ENCODE measurements at places on chromosomes 2 and 18. TPM values are rescaled to one million over a fixed set of nuclear protein-coding genes. Genes with fewer than 3 reads are reported as not detected.

DNA sequence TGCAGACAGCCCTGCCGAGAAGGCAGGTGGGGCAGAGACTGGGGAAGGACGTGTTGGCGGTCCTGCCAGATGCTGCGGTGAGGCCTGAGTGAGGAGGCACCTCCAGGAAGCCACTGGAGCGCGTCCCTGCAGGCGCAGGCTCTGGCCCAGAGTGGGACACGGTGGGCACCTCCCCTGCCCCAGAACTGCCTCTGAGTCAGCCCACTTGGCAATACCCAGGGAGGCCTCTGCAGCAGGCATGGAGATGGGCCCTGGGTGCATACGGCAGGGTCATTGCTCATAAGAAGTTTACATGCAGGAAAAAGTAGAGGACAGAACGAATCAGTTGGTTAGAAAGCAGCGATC is 195.9 kb downstream of the TFCP2L1 start:
- DNase-seq: no peak
- H3K27ac ChIP-seq: no peak overlapping the region
- H3K4me3 ChIP-seq: no peak overlapping the region
- peaks cover 4% of the 10 kb centered on the region for H3K27me3 ChIP-seq
- H3K4me1 ChIP-seq: peaks cover 7% of the 10 kb centered on the region

- H3K4me1 ChIP-seq: peaks cover 26% of the 10 kb centered on the region
- peaks cover 3% of the 10 kb centered on the region for H3K27me3 ChIP-seq
- no peak overlapping the region for H3K27ac ChIP-seq
- no peak overlapping the region for H3K4me3 ChIP-seq
- no peak for DNase-seq
These were observed 317.6 kb upstream of the NCKAP5 start for GRCh38 chr2:133885847-133886246.

DNA sequence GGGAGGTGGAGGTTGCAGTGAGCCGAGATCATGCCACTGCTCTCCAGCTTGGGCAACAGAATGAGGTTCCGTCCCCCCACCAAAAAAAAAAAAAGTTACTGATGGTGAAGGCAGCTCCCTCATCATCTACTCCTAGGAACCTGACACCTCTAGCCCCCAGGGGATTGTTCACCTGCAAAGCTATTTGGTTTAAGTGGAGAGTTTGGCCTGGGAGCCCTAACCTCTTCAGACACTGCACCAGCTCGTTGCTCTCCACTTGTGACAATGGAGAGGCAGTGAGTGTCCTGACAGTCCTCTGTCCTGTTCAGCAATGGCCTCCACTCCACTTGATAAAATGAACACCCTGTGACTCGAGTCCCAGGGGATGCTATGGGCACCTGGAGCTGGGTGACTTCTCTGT is 43.5 kb downstream of the ATP6V1C2 start:
- no peaks in the 10 kb centered on the region for H3K36me3 ChIP-seq

NYAP2 gene
- not detected for total RNA-seq

CTAGE1 gene
- not detected for total RNA-seq

Measured in suprapubic skin (tissue), 4 donors.